ENCODE measurements at places on chromosomes 2 and 18.

GRCh38 chr2:63890678-63891077 lies 49.0 kb downstream of the UGP2 start:
- no peak for DNase-seq

GRCh38 chr2:19944205-19944845 lies 42.5 kb upstream of the TTC32 start:
- no peak for DNase-seq

GRCh38 chr18:36460324-36460850 lies 162.9 kb downstream of the FHOD3 start:
- DNase-seq = no peak

- DNase-seq = no peak
Measured at GRCh38 chr18:24766376-24766775, 305.9 kb downstream of the HRH4 start.

GRCh38 chr2:15782009-15782751 lies 158.2 kb upstream of the MYCN start:
- DNase-seq = no peak

GRCh38 chr2:49753344-49753985 lies 599.1 kb upstream of the FSHR start:
- no peak for DNase-seq

- DNase-seq = no peak
Measured at GRCh38 chr18:78169174-78169864, 810.3 kb upstream of the SALL3 start.

- no peak for DNase-seq
Measured at GRCh38 chr18:12694032-12694431, 8.5 kb downstream of the CEP76 start.

- DNase-seq = no peak
Measured at GRCh38 chr18:50917021-50917420, 38.1 kb downstream of the ME2 start.

DNA sequence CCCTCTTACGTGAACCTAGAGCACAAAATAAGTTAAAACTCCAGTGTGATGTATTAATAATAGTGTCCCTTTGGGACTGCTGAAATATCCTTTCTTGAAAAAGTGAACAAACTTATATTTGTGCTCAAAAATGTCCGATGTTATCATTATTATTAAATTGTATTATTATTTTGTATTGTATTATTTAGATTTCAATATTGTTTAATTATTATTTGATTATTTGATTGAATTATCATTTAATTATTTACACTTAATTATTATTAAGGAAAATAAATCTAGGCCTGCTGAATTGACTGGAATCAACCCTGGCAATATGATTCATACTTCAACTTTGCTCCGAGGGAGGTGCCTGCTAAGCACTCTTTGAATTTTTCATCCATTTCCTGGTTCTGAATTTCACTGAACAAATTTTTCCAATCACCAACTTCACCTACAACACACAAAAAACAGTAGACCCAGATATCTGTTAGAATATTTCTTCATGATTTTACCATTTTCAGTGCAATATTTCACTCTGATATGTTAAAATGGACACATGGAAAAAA lies 10.9 kb upstream of the EIF2AK2 start:
- no peak for DNase-seq

DNA sequence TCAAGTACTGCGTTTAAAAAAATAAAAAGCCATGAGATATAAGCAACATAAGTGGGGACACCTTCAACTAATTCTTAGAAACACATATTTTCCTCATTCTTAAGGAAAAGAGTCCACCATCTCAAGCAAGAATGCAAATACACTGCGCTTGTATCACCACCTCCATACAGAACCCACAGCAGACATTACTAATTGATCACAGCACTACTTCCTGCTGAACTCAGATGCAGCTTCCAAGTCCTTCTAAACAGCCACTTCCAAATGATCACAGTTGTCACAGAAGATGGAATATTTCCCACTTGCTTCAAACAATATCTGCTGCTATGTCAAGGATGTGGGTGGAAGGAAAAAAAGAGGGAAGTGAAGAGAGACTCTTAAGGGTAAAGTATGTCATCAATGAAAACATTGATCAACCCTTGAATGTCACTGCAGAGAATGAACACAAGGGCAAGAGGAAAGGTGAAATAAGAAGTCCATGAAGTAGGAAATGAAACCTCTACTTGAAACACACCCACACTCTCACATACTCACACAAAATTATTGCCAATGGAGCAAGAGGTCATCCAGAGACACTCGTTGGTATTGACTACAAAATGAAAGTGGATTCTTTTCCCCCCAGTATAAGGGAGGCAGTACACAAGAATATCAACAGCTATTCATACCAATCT lies 22.1 kb downstream of the TGFA start:
- DNase-seq = no peak

Data from effector CD8-positive, alpha-beta T cell (primary cell).